Hepatocyte (in vitro differentiated cells): ENCODE measurements at places on chromosomes 7 and 10. TPM values are rescaled to one million over a fixed set of nuclear protein-coding genes. Genes with fewer than 3 reads are reported as not detected.

The TMEM176B gene
- 200 and 263 TPM in 2 replicates for total RNA-seq

The TUBB8 gene
- total RNA-seq: 0.70 and 0.80 TPM in 2 replicates

The MMRN2 gene
- total RNA-seq: 1.9 and 4.9 TPM in 2 replicates

The CABCOCO1 gene
- 0.36 and 1.6 TPM in 2 replicates for total RNA-seq

The C10orf71 gene
- not detected in 2 replicates for total RNA-seq

The TMEM178B gene
- total RNA-seq: 0.30 and 0.36 TPM in 2 replicates

The AGR2 gene
- total RNA-seq: 117 and 178 TPM in 2 replicates

The TEX47 gene
- not detected in 2 replicates for total RNA-seq

The TLX1 gene
- 0.24 TPM in 1 of 2 replicates, not detected in the other for total RNA-seq

GRCh38 chr10:80670774-80671173 lies 133.1 kb downstream of the SH2D4B start:
- no peak for DNase-seq

DNA sequence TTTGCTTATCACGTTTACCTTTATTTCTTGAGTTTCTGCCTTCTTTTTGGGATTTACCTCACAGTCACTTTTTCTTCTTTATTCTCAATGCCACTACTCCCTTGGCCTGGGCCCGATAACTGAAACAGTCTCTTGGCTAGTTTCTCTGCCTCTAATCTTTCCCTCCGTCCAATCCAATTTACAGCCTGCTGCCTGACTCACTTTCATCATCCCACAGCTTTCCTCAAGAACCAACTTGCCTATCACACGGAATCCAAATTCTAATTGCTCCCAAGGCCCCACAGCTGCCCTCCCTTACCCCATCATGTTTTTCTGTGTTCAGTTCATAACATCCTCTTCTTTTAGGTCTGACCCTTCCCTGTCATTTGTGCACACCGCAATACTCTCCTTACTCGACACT lies 121.4 kb downstream of the HIPK2 start:
- no peak for DNase-seq

GRCh38 chr7:105880571-105881330 lies 4.4 kb upstream of the ATXN7L1 start:
- DNase-seq: no peak

- DNase-seq: no peak
Observed at GRCh38 chr10:117140525-117140902, 2.4 kb upstream of the VAX1 start.

- no peak for DNase-seq
Observed at GRCh38 chr10:70176441-70176840, 6.1 kb upstream of the SAR1A start.

GRCh38 chr7:45157653-45158401 lies at the start of gene RAMP3:
Gene RAMP3, plus strand, starts transcription at chr7:45157791. Its CDS starts 38 bp downstream, at chr7:45157829.
- DNase-seq: no peak

DNA sequence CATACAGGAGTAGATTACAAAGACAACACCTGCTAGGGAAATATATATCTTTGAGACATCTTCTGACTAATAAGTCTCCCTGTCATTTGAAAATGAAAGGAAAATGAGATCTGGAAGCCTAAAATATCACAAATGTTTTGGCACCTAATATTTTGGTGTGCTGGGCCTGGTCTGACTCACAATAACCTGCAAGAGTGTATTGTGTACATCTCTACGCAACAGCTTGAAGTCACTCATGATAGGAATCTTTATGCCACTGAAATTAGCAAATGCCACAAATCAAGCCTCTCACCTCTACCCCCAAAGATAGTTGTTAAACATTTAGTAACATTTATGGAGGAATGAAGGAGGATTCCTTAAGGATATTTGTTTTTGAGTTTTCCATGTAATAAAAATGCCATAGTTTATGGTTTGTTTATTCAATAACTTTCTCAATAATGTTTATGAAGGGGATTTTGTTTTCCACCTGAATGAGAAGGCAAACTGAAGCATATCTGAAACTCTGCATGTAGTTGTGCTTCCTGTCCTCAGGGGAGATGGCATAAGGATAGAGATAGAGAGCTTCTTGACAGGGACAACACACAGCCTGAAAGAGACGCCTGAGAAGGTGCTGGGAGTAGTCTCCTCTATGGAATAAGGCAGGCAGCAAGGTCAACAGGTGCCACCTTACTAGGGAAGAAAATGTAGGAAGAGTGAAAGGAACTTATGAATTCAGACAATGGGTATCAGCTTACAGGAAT lies 197.4 kb downstream of the AHR start:
- DNase-seq: no peak

DNA sequence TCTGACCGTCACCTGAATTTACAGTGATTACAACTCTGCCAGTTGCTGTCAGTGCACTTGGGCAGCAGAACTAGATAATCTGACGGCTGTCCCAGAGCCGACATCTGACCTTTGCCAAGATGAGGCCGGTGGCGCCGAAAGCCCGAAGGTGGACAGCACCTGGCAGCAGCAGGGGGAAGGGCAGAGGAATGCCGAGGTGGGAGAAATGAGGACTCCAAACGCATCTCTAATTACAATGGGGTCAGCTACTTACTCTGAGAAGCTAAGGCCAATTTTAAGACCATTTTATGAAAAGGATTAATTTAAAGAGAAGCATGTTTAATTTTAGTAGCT lies 33.8 kb downstream of the TRIM8 start:
- DNase-seq: no peak

DNA sequence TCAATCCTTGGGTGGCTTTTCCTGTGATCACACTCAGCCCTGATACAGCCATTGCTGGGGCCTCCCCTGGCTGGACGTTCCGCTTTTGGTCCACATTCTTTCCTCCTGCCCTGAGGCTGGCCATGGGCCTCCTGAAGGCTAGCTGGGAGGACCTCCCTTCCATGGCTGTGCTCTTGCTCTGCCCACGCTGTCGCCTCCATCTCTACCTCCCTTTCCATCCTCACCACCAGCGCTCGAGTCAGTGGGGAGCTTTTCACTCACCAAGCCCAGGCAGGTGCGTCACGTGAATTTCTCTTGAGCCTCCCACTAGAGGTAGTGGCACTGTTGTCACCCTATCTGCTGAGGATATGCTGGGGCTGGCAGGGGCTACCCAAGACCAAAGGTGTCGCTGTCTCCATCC lies 85.9 kb downstream of the BMS1 start:
- DNase-seq: no peak

- DNase-seq: no peak
Observed at GRCh38 chr7:149454750-149455149, 6.1 kb downstream of the ZNF777 start.

DNA sequence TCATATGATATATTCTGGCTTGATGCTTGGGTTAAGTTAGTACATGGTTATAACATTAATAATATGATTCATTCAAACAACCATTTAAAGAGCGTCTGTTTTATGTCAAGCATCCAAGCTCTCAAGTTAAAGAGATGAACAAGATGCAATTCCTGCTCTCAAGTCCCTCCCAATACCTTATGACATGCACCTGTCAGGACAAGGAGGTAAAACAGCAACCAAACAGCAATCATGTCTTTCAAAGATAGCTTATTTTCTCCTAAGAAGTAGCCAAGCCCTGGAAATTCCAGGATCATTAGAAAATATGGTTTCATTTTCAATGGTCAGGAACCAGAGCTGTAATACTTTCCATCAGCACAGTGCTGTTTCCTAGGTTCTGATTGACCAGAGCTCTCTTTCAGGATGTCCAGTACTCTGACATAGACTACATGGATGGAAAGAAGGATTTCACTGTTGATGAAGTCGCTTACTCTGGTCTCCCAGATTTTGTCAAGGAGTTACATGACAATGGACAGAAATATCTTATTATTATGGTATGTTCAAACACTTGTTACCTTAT lies 29.0 kb downstream of the MGAM2 start:
- DNase-seq: no peak
